ENCODE measurements at places on chromosomes 4 and X. TPM values are rescaled to one million over a fixed set of nuclear protein-coding genes. Genes with fewer than 3 reads are reported as not detected.

Gene KIAA1210
- not detected for total RNA-seq

Gene CEP135
- total RNA-seq, result 17.3 TPM

DNA sequence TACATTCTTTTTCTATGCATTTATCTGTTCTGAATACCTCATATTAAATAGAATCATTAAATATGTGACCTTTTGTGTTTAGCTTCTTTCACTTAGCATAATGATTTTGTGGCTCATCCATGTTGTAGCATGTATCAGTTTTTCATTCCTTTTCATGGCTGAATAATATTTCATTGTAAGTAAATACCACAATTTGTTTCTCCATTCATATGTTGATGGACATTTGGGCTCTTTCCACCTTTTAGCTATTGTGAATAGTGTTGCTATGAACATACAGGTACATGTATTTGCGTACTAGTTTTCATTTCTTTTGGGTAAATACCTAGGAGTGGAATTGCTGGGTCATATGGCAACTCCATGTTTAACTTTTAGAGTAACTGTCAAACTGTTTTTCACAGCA is 85.1 kb downstream of the GNL3L start:
- no peak for DNase-seq

DNA sequence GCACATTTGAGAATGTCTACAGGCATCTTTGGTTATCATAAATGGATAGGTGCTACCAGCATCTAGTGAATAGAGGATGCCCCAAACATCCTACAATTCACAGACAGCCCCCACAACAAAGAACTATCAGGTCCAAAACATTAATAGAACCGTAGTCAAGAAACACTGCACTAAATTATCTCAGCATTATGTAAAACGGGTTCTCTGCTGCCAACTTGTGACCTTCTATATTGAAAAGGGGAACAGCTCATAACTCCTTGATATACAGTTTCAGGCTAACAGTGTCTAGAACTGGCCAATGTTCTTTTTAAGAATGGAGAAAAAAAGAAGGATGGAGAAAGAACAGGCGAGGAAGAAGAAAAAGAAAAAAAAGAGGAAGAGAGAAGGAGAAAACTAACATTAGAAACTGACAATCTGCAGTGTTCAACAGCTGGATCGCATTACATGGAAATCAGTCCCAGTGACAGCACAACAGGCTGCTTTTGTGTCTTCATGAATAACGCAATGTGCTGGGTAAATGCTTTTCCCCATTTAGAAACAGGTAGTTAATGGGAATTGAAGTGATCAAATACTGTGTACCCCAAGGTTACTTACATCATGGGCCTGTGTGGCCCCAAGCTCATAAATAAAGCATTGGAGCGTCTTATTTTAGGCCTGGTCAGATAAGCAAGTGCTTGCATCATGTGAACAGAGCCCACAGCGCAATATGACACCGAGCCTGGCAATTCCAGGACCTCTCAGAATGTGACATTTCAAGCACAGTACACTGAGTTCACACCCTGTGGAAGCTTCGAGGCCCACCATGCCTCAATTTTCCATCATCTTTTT is 339.5 kb downstream of the DHX15 start:
- no peak for DNase-seq

GRCh38 chrX:153064061-153064460 is 7.8 kb downstream of the PNMA3 start:
- no peak for DNase-seq

GRCh38 chrX:44494357-44494756 is 48.3 kb downstream of the FUNDC1 start:
- no peak for DNase-seq

DNA sequence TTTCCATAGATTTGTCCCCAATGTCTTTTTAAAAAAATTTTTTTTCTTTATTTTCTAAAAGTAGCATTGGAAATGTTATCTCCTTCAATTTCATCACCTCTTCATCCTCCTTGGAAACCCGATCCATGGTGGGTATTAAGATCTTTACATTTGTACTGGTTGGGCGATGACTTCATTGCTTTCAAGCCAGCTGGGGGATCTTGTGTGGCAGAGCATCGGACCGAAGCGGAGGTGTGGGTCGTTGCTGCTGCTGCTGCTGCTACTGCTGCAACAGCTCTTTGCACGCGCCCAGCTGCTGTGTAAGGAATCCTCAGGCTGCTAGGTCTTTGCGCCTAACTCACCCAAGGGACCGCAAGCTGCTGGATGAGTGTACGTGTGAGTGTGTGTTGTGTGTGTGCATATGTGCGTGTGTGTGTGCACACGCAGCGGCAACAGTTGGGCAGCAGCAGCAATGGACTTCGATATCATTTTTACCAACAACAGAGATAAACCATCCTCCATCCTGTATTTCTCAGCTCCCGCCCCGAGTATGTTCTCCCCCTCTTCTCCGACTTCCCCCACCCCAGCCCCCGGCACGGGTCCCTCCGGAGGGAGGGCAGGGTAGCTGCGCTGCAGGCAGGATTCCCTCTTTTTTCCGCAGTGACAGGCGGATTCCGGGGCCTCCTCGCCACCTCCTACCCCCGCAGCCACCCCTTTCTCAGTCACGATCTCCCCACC is 768 bp upstream of the CDKL5 start:
- DNase-seq, result no peak

- no peak for DNase-seq
Observed at GRCh38 chr4:103026868-103027267, 7.4 kb upstream of the SLC9B1 start.

GRCh38 chrX:68938244-68939004 is 109.6 kb downstream of the EFNB1 start:
- no peak for DNase-seq

GRCh38 chr4:152628128-152628527 is 51.7 kb downstream of the TMEM154 start:
- no peak for DNase-seq

Measured in natural killer cell treated with Interleukin-12 subunit alpha and Interleukin-12 subunit beta and Interleukin-15 and Interleukin-18, amount 100 ng/mL, for 72 hours (primary cell).